ENCODE measurements at places on chromosomes 5 and 9.

- no peak for ATAC-seq
Measured at GRCh38 chr5:76487821-76488220, 84.7 kb downstream of the IQGAP2 start.

DNA sequence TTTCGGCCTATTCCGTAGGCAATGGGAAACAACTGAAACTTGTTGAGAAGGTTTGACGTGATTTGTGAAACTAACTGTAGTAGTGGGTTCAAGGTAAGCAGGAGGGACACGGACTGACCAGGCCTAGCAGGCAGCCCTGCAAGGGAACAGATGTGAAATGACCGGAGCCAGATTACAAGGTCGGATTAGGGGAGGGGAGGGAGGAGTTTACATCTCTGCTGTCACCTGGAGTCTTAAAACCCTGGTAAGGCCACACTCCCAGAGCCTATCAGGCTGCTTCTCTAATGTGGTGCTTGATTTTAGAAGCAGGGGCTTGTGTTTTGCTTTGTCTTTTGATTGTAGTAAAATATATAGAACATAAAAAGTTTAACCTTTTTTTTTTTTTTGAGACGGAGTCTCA lies 3.5 kb upstream of the SPTAN1 start:
- ATAC-seq: no peak

GRCh38 chr5:69295088-69295754 lies 37.4 kb downstream of the CCDC125 start:
- peak; percentile 98 for ATAC-seq

DNA sequence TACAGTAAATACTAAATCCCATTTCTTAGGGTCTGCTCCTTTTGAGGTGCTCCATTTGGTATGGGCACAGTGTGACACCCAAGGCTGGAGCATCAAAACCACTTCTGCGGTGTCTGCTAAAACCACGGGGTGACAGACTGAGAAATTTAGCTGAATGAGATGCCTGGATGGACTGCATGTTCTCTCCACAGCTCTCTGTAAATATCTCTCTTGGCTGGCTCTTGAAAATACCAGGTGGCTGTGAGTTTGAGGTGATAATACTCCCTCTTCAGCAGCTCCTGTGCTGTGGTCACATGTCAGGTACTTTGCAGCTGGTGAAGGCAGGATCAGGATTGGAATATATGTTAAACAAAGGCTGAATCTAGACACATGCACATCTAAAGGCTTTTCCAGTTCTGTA lies 93.7 kb upstream of the SIMC1 start:
- no peak for ATAC-seq

DNA sequence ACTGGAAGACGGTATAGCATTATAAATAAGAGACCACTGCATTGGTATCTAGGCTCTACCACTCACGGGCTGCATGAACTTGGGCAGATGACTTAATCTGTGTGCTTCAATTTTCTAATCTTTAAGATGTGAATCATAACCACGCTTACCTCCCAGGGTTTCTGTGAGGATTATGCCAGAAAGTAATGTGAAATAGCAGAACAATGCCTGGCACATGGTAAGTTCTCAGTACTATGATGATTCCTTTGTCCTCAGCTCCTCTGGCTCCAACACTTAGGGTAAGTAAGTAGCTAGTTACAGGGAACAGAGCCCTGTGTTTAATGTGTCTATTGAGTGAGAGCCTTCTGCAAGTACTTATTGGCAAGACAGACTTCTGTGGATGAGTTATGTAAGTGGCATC lies 31.1 kb downstream of the POU4F3 start:
- no peak for ATAC-seq

Measured in SK-N-SH treated with all-trans-retinoic acid at 6 μM for 48 hours (cell line).